ENCODE measurements at places on chromosomes 6 and 20.

- DNase-seq = no peak
These were observed 46.0 kb downstream of the NUDT3 start for GRCh38 chr6:34346175-34347119.

DNA sequence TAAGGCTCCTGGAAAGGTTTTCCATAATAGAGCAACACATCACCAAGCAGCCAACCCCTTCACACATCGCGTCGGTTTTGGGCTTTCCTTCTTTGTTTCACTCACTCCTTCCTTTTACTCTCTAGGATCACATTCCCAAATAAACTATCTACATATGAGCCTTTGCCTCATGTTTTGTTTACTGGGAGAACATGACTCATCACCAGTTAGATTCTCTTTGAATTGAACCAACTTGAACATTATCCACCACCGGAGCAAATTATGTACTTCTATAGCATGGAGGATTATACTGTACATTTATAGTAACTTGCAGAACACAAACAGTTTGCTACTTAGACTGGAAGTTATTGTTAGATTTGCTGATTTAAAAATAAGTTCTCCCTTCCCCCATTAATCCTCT, 41.0 kb downstream of the SAMD5 start:
- DNase-seq = no peak

DNA sequence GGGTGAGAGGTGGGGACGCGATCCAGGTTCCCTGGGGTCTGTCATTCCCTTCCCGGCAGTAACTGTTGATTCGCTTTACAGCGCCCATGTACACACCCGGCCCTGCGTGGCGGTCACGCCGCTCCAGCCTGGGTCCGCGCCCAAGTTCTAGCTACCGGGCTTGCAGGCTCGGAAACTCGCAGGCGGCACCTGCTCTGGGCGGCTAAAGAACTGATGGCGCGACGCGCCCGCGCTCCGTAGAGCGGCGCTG, 1.4 kb upstream of the POU3F2 start:
- DNase-seq = no peak

- DNase-seq = no peak
These were observed 39.6 kb downstream of the VEGFA start for GRCh38 chr6:43809417-43810305.

GRCh38 chr20:24916412-24916811, 32.7 kb upstream of the CST7 start:
- no peak for DNase-seq

GRCh38 chr6:136079701-136080565, 170.2 kb downstream of the MTFR2 start:
- no peak for DNase-seq

DNA sequence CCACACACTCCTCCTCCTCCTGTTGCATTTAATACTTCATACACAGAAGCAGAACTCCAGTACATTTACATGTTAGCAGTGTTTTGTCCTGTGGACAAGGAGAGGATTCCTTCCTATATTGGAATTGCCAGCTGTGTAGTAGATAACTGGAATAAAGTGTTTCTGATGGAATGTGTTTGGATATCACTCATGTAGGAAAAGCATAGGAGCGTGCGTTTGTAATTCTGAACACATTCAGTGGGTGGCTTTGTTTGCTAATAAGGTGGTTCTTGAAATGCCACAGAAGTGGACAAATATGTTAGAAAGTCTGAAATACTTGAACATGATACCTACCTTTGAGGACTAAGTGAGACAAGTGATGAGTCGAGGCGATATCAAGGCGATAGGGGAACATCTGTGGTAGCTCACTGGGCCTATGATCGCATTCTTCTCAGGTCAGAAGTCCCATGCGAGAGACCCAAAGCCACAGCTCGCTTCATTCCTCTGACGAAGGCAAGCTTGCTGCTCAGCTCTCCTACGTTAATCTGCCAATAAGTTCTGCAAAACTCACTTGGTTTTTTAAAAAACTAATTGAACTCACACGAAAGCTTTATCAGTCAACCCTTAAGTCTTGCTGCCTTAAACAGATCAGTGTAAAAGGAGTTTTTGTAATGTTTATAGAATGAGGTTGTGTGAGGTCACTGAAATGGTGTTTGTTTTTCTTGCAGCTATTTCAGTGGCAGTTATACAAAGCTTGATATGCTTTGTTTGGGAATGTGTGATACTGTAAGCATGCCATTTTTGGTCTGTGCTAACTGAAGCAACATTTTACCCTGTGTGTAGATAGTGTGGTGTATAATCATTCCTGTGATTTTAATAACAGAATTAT, 159.9 kb downstream of the SOX4 start:
- no peak for DNase-seq

DNA sequence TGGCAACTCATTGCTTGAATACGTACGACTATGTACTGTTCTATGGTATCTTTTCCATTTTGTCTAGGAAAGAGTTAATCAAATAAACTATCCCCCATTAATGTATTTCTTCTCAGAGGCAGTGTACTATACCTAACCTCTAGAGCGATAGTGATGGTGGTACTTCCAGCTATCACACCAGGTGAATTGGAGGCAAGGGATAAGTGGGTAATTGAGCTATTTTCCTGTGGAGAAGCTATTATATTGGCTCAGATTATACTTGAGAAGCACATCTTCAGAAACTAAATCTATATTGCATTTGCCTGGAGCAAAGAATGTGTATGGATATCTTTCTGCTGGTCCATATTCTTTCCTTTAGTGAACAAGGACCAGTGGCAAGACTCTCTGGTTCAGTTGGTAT, 430.7 kb upstream of the KHDRBS2 start:
- DNase-seq = no peak

DNA sequence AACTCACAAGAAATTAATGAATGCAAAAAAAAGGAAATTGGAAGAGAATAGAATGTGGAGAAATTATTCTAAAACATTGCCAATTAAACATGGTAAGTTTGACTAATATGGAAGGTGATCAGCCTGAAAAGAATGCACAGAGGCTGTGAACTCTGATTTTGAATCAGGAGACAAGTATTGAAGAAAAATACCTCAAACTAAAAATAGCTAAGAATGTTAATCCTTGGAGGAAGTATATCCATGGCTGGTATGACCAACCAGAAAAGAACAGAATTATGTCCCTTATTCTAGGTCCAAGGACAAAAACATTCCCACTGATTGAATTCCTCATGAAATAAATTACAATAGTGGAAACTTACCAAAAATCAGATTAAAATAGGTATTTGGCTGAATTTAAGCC, 7.3 kb upstream of the RIMS1 start:
- DNase-seq = no peak

DNA sequence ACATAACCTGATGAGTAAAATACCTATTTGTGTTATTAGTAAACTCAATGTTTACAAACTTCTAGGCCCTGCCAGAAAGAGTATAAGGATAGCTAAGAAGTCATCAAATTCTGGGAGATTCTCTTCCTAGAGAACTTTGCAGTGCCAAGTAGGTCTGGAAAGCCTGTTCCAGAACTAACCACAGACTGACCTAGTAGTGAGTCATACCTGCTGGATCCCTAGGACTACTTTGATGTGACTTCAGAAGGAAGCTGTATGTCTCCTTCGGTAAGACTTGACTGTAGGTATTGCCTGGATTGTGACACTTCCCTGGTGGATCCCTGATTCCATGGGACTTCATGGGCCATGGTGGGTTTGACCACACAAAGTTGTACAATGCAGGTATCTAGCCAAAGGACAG, 131.7 kb downstream of the DNAH8 start:
- DNase-seq = no peak

GRCh38 chr6:143164565-143165105, 103.9 kb downstream of the AIG1 start:
- no peak for DNase-seq

- DNase-seq = peak; percentile 48
These were observed 156.0 kb downstream of the CEBPB start for GRCh38 chr20:50346374-50347283.

- DNase-seq = no peak
These were observed 46.9 kb upstream of the NRSN1 start for GRCh38 chr6:24079076-24079475.

GRCh38 chr6:30238178-30238795, 25.1 kb upstream of the TRIM26 start:
- DNase-seq = peak; percentile 40

DNA sequence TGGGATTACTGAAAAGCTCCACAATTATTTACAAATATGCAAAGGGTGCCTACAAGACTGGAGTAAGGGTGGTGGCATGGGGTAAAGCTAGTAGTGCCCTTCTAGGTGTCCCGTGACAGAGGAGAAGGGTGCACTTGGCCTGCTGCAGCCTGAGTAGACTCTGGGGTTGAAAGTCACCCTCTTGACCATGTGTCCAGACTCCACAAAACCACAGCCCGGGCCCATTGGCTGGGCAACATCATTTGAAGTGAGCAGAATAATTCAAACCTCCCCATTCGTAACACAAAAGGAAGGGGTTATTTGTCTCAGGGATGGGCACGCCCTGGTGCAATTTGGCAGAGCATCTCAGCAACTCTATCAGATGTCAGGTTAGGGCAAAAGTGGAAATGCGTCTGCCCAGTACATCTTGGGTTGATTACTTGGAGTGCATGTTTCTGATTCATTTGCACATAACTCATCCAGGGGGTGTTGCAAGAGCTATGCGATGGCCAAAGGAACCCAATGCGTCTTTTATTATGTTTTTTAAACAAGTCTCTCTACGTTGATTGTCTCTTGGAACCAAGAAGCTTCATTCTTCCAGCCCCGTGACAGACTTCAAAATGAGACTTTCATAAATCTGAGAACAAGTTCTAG, 56.7 kb downstream of the ISM1 start:
- DNase-seq = no peak
